ENCODE measurements at places on chromosomes 4 and X.

GRCh38 chrX:101276238-101276637, 14.9 kb downstream of the TAF7L start:
- no peak for DNase-seq

- no peak for DNase-seq
Measured at GRCh38 chr4:155265113-155265512, 56.7 kb downstream of the NPY2R start.

- no peak for DNase-seq
Measured at GRCh38 chr4:67873116-67873515, 10.7 kb downstream of the TMPRSS11D start.

DNA sequence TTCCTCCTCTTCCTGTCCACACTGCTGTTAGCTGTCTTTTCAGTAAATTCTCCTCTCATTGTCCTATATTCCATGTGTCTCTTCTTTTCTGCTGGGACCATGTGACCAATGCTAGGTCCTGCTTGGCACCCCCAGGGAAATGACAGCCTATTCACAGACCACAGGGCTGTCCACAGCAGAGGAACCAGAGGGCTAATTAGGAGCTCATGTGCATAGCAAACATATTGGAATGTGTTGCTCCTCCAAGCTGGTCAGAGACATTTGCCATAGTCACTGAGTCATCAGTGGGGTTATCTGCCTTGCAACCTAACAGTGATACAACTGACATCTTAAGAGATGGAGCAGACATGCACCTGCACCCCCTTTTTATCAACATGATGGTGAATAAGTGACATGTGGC, 67.9 kb upstream of the PUDP start:
- no peak for DNase-seq

DNA sequence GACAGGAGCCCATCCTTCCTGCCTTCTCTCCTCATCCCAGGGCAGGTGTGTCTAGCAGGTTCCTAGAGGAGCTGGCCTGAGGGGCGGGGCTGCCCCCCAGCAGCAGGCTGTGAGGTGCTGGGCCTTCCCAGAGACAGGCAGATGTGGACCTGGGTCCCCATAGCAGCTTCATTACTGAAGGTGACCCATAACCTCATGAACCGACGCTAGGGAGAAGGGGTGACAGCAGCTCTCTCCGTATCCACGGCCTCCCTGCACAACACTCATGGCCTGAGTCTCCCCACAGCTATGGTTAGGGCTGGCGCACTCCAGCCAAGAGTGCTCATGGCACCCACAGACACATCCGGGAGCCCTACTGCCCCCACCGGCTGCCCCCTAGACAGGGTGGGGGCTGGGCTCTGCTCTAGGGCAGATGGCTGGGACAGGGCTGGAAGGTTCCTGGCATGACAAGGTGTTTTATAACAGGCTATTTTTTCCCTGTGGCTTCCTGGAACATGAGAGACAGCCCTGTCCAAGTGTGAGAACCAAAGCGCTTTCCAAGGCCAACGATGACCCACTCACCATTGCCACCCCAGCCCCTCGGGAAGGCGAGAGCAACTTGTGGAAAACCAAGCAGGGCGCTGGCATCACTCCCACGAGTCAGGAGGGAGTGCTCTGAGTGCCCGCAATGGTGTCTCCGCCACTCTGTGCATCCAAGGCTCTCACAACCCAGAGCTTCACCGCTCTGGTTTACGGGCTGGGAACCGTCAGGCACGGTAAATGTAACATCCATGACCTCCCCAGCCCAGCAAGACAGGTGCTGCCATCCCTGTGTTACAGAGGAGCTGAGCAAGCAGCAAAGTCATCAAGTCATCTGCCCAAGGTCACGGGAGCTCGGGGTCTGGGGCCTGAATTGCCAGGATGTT, 59.8 kb downstream of the ACOX3 start:
- no peak for DNase-seq

Measured in activated naive CD4-positive, alpha-beta T cell treated with anti-CD3 and anti-CD28 coated beads, Interleukin-2, amount 10 ng/mL, durations not matched to agents 7 days and 5 days (primary cell).